ENCODE measurements at places on chromosomes 6 and 20. TPM values are rescaled to one million over a fixed set of nuclear protein-coding genes. Genes with fewer than 3 reads are reported as not detected.

DNA sequence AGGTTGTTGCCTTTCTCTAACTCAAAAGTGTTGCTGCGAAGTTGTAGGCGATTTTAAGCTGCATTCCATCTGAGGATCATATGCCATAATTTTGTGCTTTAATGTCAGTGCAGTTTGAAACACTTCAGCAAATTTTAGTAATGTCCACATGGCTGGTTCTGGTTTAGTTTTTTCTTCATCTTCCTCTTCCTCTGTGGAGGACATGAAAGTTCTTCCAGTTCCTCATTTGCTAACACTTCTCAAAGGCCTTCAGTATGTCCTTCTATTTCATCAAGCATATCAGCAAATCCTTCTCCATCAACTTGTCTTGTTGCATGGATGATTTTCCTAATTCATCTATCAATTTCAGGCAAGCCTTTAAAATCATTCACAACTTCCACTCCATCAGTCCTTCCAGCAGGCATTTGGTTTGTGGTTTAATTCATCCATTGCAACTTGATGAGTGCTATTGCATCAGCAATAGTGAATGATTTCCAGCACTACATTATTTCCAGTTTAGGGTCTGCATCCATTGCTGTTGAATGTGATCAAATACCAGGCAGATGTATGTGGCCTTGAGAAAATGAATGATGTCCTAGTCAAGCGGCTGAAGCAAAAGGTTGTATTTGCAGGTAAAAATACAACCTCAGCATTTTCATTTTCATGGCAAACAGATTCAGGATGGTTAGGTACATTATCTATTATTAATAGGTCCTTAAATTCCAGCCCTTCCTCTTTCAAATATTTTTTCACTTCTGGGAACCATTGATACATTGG lies 20.2 kb downstream of the SHLD1 start:
- no peak for DNase-seq

DNA sequence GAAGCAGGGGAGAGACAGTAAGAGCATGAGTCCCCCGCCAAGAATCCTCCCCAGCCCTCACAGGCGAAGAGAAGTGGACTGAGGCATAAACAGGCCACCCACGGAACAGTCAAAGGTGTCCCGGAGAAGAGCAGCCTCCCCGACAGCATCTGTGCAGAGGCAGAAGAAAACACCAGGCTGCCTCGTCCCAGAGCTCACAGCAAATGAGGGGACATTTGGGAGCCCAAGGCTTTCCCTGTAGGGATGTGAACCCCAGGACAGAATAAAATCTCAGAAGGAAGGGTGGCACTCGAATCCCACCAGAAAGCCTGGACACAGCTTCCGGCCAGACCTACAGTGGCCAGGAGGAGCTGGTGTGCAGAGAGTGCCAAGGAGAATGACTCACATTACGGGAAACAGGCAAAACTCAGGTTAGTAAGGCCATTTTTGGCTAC lies 90.4 kb downstream of the DLL1 start:
- peak; percentile 41 for DNase-seq

DNA sequence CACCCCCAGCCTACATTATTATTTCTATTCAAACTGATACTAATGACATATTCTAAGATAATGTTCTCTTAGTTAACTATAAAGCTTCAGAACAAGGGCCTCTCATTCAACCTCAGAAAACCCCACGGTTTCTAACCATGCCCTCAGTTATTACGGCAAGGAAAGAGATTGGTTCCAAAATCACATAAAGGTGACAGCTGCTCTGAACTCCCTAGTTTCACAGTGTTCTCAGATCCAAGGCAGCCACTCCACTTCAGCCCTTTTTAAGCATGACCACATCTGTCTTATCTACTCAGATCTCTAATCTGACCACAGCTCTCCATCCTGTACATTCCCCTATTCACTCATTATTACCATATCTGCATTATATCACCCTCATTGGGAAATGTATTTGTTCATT lies 98.8 kb upstream of the CEP85L start:
- no peak for DNase-seq

DNA sequence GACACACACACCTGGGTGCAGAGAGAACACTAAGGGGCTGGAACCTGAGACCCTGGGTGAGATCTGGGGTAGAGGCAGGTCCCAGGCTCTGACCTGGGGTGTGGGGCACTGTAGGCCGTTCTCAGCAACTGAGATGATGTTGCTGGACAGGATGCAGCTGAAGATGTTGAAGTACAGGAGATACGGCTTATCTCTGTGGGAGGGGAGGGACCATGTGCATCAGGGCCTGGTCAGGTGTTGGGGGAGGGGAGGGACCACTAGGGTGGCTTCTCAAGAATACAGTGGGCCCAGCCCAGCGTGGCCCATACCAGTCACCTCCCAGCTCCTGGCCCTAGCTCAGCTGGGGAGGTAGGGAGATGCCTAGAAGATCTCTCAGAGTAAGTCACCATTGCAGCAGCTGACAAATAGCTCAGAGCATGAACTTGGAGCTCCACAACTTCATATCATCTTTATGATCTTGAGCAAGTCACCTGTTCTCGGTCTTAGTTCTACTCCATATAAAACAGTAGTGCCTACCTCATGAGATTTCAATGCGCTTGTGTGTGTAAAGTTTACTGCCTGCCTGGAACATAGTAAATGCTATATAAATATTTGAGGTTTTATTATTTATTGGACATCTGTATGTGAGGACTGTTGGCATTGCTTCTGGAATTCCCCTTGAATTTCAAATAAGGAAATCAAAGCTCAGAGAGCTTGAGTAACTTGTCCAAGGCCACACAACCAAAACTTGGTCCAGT lies 3.8 kb downstream of the SLC44A4 start:
- DNase-seq: no peak

Gene GPR63
- total RNA-seq: 2.7 TPM

Gene BMP5
- not detected for total RNA-seq

GRCh38 chr6:157962601-157963302 lies 18.9 kb upstream of the SYNJ2 start:
- peak; percentile 80 for DNase-seq

Gene C20orf141
- not detected for total RNA-seq

Gene KIF25
- total RNA-seq: not detected

DNA sequence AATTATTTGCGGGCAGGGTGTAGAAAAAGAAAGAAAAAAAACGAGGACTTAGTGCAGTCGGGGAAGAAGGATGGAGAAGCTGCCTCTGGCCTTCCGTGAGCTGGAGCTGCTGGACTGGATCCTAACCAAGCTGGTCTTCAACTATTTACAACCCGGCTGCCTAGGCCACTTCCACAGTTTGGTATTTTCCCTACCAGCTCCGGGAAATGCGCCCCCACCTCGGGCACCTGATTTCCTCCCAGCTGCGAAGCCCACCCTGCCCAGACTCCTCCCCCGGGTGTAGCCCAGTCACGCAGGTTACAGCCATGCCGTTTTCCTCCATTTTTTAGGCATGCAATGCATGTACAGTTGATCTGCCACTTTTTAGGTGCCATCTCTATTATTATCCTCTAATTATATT lies 21.2 kb downstream of the THEMIS start:
- DNase-seq: no peak

GRCh38 chr6:55794136-55794812 lies 81.1 kb downstream of the BMP5 start:
- no peak for DNase-seq

- DNase-seq: peak; percentile 54
Observed at GRCh38 chr6:127923135-127923534, 22.3 kb upstream of the THEMIS start.

DNA sequence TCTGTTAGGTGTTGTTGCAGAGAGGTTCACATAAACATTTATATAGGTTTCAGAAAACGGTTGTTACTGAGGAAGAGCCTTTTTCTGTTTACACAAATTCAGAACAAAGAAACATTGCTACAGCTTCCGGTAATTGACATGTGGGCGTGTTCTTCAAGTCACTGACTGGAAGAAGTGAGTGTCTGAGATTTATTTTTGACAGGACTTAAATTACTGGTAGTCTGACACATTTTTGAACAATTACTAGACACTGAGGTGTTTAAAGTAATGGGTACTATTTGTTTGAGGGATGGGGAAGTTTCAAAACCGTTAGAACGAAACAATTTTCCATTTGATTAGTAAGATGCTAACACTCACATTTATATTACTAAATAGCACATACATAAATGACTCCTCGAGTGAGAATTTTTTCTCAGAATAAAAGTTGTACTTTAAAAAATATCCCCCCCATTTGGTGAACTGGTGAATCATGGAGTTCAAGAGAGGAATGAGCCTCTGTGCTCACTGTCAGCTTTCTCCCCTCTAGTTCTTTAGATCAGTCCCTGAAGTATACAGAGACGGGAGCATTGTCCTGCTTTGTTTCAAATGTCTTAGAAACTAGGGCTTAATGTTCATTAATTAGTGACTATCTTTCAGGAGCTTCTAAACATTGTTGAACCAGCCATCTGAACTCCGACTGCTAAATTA lies 98.7 kb downstream of the TSHZ2 start:
- DNase-seq: peak; percentile 74

Gene DUSP15
- not detected for total RNA-seq
